ENCODE measurements at places on chromosomes 4 and X. TPM values are rescaled to one million over a fixed set of nuclear protein-coding genes. Genes with fewer than 3 reads are reported as not detected.

DNA sequence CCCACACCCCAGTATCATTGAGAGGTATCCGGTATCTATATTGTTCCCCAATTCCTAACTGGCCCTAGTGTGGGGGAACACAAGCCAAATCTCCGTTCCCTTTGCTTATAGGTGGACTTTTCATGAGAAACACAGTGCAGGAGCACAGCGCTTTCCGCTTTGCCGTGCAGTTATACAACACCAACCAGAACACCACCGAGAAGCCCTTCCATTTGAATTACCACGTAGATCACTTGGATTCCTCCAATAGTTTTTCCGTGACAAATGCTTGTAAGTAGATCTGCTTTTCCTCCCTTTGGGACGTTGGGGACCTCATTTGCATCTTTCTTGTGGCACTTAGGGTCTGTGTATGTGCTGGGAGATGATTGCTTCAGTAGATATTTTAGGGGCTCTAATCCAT is 1.6 kb downstream of the GRIA3 start:
- DNase-seq, result no peak

GRCh38 chr4:165813606-165814005 is 59.4 kb upstream of the TLL1 start:
- DNase-seq, result no peak

DNA sequence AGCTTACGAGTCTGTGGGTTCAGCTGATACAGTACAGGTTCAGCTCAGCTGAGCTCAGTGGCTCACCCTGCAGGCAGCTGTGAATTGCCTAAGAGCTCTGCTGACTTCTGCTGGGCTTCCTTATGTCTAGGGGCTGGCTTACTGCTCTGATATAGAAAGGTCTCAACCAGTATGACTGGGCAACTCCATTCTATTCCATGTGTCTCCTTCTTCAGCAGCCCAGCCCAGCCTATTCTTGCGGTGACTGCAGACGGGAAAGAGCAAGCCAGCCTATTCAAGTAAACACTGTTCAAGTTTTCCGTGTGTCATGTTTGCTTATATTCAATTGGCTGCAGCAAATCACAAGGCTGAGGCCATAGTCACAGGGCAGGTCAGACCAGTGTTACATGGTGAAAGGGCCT is 615.4 kb upstream of the ZFP42 start:
- DNase-seq, result no peak

DNA sequence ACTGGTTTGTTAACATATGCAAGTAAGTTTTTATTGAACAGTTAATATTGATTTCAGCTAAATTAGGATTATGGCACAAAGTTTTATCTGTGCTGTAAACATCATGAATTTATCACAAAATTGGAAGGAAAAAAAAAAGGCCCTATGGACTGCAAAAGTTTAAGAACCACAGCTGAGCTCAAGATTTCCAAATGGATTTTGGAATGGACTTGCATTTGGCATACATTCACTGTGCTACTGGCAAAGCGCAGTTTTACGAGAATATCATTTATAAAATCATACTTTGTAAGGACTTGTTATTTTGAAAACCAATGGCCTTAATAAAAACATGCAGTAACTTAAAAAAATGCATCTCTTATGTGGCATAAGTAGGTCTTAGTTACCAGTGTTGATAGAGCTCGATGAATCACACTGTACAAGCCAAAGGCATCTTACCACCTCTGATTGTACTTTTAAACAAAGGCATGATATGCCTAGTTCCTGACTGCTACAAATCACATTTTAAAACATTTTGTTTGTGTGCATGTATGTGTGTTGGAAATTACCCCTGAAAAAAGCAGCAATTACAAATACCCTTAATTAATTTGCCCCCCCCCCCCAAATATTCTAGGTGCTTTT is 58.6 kb downstream of the TAB3 start:
- no peak for DNase-seq

DNA sequence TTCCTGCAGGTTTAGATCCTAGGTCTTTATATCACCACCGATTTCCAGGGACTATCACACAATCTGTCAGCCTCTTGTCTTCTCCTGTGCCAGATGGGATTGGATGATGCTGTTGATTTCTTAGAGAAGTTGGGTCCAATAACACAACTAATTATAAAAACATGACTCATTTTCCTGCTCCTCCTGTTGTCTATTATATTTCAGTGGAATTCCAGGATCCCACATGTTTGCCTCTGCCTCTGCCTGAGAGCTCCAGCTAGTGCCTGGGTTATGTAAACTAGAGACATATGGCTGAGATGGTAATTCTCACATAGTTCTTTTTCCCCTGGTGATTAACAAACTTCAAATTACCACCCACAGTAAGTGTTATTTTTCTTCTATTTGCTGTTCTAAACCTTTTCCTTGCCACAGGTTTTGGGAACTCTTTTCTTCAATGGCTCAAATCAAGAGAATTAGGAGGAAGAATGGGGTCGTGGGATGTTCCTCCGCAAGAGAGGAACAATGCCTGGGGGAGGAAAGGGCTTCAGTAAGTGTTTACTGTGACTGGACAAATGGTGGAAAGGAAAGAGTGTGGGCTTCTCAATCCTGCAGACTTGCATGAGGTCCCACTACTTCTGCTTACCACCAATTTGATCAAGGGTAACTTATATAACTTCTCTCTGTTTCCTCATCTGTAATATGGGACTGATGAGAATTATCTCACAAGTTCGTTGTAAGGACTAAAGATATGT is 3.4 kb upstream of the HOPX start:
- DNase-seq, result no peak

DNA sequence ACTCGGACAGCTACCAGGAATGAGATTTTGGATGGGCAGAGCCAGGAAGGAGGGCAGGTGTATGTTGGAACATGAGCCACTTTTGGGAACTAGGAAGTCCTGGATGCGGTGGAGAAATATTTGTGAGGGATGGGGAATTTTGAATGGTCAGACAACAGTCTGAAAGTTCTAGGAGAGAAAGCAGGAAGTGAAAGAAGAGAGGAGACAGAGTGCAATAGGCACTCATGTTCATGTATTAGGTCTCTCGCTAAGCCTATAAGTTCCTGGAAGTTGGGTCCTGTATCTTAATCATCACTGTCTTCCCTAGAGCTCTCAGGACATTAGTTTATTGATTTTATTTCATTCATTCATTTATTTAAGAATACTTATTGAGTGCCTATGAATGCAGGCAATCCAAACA is 65.7 kb upstream of the CITED1 start:
- no peak for DNase-seq

DNA sequence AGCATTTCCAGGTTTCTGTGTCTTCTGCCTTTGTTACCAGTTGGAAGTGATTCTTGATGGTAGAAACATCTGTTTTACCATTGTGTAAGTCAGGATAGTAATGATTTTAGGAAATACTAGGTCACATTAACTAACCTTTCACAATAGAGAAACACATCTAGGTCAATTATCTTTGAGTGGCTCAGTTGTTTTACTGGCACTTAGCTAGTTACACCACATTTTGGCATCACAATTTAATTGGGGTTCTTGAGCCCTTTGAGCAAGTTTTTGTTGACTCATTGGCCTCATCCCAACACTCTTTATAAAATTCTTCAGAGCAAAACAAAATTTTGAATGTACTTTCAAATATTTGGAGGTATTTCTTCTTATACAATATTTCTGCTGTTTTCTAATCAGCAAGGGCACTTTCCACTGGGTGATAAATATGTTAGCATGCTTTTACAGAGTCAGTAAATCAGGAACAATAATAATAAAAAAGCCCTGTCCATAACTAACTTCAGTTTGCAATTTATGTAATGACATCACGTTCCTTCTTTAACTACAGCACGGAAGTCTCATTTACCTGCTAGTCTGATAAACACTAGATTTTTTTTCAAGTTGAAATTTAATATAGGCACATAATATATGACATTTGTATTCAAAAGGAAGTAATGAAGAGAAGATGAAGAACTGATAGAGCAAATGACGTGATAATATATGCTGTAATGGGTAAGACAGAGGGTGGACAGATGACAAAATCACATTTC is 64.8 kb upstream of the GK2 start:
- DNase-seq, result no peak

DNA sequence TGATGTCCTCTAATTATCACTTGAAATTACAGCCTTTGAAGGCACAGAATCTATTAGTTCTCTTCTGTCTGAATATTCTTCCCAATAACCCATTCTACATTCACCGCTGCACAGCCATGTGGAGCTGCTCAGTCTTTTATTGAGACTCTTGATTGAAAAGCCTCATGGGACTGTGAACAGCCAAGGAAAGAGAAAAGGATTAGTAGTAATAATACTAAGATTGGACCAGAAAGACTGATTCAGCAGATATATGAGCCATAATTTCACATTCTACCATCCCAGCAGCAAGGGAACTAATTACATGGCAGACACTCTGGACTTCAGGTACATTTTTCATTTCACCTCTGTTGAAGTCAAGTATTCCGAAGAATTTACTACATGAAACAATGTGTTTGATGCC is 2471.7 kb downstream of the ARAP2 start:
- DNase-seq, result no peak

DNA sequence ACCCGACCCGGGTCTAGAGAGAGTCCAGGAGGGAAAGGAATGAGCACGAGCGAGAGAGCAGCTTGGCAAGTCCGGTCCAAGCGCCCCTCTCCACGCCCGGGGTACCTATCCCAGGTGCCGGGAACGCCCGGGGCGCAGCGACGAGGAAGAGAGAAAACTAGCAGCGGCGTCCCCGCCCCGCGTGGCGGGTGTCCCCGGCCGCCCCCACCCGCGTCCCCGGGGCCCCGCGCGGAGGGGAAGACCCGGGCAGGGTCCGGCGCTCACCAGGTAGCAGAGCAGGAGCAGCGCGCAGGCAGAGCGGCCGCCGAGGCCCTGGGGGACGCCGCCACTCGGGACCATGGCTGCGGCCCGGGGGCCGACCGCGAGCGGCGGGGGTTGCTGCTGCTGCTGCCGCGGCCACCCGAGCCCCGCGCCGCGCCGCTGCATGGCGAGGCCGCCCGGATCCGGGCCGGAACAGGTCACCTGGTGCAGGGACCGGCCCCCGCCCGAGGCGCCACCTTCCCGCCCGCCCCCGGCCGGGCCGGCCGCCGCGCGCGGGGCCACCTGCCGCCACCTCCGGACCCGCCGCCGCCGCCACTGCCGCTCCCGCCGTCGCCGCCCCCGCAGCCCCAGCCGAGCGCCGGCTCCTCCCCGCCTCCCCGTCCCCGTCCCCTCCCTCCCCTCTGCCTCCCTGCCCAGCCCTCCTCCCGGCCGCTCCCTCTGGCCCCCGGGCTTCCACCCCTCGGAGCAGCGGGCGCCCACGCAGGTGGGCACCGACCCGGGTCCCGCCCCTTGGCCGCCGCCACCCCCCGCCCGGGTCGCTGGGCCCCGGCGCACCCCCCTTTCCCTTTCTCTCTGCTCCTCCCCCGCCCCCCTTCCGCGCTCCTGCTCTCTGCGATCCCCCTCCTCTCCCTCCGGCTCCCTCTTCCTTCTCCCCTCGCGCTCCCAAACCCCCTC is at the start of gene SEL1L3:
SEL1L3 (minus strand) TSS at position 578 of the 936 bp plus-strand sequence; CDS start at position 426, 152 bp downstream.
- no peak for DNase-seq

DNA sequence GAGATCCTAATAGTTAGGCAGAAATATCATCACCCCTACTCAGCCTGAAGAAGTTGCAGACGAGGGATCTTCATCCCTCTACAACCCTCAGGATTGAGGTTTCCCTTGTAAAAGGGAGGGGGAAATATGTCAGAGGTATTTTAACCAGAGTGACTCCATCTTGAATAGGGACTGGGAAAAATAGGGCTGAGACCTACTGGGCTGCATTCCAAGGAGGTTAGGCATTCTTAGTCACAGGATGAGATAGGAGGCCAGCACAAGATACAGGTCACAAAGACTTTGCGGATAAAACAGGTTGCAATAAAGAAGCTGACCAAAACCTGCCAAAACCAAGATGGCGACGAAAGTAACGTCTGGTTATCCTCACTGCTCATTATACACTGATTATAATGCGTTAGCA is 17.5 kb downstream of the IL13RA2 start:
- no peak for DNase-seq

DNA sequence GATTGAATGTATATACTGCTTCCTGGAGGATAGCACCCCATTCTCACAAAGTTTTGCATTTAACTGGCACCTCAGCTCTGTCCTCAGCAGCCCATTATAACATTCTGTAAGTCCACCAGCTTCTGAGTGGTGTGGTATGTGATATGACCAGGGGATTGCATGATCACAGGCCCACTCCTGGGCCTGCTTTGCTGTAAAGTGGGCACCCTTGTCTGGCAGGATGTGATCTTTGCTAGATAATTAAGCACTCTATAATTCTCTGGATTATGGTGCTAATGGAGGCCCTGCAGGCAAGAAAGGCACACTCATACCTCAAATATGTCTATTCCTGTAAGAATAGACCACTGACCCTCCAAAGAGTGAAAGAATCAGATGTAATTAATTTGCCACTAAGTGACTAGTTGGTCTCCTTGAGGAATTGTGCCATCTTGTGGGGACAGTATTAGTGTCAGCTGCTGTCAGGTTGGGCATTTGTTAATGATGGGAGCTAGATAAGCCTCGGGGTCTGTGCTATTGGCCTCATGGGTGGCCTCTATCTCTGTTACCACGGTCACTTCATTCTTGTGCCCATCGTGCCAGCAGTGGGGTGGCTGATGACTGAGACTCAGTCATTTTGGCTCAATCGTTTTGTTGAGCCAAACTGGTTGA is 2.2 kb upstream of the CFI start:
- DNase-seq, result no peak

GRCh38 chr4:122845066-122845465 is 18.4 kb downstream of the FGF2 start:
- DNase-seq, result no peak

GRCh38 chrX:69197690-69198089 is 32.4 kb upstream of the PJA1 start:
- DNase-seq, result no peak

DNA sequence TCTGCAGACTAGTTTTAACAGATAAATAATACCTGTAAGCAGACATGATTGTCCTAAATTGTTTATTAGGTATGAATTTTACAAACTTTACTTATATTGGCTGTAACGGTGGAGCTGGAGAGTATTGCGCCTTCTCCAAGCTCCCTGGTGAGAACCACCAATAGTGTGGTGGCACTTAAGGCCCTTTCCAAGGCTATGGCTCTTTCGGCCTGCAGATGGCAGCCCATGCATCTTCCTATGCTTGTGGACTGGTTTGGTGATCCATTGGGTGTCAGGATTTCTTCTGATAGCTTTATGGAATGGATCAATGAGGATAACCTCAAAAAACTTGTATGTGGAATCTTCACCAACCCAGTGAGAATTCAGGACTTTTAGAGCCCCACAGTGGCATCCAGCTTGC is 7.8 kb downstream of the LARP1B start:
- DNase-seq, result no peak

DNA sequence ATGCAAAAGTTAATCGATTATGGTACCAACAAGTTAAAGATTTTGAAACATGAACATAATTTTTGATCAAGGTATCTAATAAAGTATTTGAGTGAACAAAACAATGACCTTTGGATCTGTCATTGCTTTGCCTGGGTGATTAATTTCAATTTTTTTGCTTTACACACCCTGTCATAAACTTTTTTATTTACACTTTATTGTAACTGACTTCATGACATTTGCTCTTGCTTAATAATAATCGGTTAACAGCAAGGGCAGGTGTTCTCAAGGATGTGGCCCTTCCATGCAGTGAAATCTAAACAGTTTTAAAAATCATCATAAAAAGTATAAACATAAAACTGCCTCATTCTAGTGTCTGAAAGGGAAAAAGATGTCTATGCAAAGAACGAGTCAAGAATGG is 24.1 kb downstream of the ATOH1 start:
- DNase-seq, result no peak

The ETDA gene
- not detected for total RNA-seq

The MAGEE1 gene
- total RNA-seq, result 2.3 TPM

The STBD1 gene
- 7.4 TPM for total RNA-seq

The PDGFRA gene
- 2.1 TPM for total RNA-seq

Measured in kidney epithelial cell (primary cell).